ENCODE measurements at places on chromosomes 12 and 14. TPM values are rescaled to one million over a fixed set of nuclear protein-coding genes. Genes with fewer than 3 reads are reported as not detected.

A2M gene
- 2.1 TPM for total RNA-seq

SLC15A5 gene
- total RNA-seq: not detected

GRCh38 chr12:96249196-96250118 lies 55.3 kb downstream of the ELK3 start:
- no peak for DNase-seq

- DNase-seq: no peak
These were observed 7.0 kb downstream of the ITGB7 start for GRCh38 chr12:53200107-53200457.

DNA sequence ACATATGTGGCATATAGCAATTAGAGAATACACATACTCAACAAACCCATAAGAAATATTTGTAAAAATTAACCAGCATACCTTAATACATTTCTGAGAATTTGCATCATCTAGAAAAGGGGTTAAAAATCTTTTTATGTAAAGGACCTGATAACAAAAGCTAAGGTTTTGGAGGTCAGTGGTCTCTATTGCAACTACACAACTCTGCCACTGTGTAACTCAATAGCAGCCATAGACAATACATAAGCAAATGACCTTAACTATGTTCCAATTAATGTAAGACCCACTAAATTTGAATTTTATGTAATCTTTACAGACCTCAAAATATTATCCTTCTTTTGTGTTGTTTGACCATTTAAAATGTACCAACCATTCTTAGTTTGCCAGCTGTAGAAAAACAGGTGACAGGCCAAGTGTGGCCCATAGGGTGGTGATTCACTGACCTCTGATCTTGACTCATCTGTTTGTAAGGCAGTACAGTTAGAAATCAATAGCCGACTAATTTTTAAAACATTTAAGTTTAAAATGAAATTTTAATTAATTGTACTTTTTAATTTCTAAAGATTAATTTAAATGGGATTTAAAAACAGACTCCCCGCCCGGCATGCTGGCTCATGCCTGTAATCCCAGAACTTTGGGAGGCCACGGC lies 7.4 kb upstream of the EPS8 start:
- no peak for DNase-seq
